GM18507 (cell line): ENCODE measurements at places on chromosomes 2 and 18.
A peak's percentile ranks its signal among the peaks of the same experiment; 100 is the strongest.

DNA sequence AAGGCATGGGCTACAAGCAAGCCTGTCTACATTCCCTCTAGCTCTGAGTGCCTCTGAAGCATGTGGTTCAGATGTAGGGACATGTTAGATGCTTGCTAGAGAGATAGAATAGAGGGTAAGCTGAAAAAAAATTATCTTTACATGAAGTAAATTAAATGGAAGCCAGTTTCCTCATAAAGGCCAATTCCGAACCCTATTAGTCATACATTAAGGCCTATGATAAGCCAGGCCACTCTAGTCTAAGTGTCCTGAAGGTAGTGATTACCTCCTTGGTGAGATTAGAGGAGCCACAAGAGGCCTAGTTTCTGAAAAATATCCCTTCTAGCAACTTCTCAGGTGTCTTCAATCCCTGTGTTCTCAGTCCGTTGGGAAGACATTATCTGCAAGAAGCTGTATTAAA, 72.4 kb upstream of the NPAS2 start:
- no peak for DNase-seq

GRCh38 chr18:12911025-12911928, 27.2 kb upstream of the PTPN2 start:
- DNase-seq = no peak

- DNase-seq = peak; percentile 33
Observed at GRCh38 chr2:7773362-7774360, 856.4 kb downstream of the RNF144A start.

GRCh38 chr18:34749721-34750120, 39.6 kb downstream of the DTNA start:
- no peak for DNase-seq

DNA sequence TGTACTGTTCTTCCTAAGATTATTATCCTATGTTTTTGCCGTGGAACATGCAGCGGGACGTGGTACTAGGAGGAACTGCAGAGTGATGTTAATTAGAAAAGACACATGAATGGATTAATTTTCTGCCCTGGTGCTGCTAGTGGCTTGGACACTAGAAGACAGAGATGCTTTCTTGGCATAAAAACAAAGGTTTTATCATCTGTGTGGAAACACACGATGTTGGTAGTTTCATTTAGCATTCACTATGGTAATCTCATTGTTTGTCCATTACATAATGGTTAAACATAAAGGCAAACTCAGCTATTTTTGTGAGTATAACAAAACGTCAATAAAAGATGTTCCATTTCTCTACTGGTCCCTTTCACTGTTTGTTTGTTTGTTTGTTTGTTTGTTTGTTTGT, 22.8 kb downstream of the COL6A3 start:
- DNase-seq = no peak

DNA sequence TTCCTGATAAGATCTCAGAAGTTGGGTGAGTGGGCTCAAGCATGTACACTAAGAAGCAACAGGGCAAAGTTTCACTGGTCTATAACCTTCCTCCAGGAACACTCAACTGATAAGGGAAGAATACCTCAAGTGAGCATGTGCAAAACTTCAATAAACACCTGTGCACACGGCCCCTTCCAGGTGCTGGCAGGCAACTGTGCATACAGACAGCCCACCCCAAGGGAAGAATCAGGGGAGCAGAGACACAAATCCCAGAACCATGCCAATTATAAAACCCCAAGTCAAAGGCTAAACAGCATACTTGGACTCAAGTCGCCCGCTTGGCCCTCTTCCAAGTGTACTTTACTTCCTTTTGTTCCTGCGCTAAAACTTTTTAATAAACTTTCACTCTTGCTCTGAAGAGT, 85.9 kb upstream of the RTN4 start:
- DNase-seq = no peak

GRCh38 chr2:231168460-231169139, 29.8 kb upstream of the ARMC9 start:
- no peak for DNase-seq

- no peak for DNase-seq
Observed at GRCh38 chr2:30255026-30255425, 23.7 kb downstream of the LBH start.

- DNase-seq = no peak
Observed at GRCh38 chr18:47936952-47937351, 6.5 kb upstream of the SMAD2 start.

- DNase-seq = no peak
Observed at GRCh38 chr2:147374423-147374811, 470.4 kb upstream of the ACVR2A start.

GRCh38 chr2:20752293-20752692, 70.6 kb downstream of the LDAH start:
- no peak for DNase-seq

GRCh38 chr2:44884677-44885076, 56.8 kb upstream of the SIX3 start:
- DNase-seq = no peak

DNA sequence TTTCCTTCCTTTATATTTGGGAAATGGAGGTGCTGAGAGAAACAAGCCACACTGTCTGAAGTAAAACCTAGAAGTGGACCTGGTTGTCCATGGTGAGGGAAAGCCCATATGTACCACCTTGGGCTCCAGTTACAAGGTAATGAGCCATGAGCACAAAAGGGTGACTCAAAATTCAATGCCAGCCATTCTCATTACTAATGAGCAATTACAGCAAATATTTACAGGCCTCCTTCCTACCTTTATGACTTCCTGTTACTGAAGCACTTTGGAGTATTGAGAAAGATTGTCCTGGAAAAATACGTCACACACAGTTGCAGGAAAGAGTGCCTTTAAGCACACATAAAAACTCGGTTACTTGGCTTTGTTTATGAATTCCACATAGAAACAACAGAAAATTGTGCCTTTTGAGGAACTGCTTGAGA, 9.1 kb downstream of the EPAS1 start:
- no peak for DNase-seq

DNA sequence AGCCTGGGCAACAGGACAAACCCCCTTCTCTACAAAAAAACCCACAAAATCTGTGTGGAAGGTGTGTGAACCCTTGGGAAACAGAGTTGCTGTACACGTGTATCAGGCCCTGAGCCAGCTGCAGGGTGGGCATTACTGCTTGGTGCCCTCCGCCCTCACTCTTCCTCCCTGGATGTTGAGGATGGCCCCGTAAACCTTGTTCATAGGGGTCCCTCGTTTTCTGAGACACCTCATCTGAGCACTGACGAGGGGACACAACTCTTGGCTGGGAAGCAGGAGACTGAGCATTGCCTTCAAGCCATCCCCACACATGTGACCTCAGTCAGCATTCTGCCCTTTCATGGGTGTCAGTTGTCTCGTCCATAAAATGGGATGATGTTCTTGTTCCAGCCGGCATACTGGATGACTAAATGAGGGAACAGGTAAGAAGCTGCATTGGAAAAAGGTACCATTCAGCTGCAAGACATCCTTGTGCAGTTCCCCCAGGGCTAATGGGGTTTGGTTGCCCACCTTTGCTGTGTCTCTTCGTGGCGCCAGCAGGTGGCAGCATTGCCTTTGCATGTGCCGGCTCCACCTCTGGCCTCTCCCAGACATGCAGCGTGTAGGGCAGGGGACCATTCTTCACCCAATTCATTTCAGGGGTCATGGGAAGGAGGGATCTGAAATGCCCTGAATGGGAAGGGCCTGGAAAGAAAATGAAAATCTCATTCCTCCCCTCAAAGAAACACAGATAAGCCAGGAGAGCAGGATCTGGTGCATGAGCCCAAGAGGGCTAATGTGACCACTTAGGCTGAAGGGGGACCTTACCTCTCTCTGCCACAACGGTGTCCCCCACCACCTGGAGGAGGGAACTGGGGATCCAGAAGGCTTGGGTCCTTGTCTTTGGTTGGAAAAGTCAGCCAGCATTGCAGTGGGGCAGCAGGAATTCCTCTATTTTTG, 36.4 kb upstream of the HAAO start:
- peak; percentile 69 for DNase-seq

DNA sequence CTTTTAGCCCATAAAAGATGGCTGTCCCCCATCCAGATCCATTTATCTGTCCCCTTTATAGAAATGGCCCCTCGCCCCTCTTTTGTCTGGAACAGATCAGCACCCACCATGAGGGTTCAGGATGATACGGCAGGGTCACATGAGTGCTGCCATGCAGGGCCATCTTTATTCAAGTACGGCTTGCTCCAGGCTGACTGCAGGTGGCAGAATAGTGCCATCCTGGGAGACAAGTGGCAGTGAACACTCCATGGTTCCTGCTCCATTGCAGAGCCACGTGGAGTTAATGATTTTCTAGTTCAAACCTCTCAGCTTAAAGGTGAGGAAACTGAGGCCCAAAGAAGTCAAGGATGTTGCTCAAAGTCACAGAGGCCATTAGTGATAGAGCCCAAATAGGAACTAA, 180.6 kb downstream of the CLIP4 start:
- DNase-seq = no peak

GRCh38 chr2:160917850-160918249, 242.4 kb upstream of the TANK start:
- no peak for DNase-seq

- no peak for DNase-seq
Observed at GRCh38 chr2:216574046-216574445, 59.2 kb upstream of the IGFBP2 start.

DNA sequence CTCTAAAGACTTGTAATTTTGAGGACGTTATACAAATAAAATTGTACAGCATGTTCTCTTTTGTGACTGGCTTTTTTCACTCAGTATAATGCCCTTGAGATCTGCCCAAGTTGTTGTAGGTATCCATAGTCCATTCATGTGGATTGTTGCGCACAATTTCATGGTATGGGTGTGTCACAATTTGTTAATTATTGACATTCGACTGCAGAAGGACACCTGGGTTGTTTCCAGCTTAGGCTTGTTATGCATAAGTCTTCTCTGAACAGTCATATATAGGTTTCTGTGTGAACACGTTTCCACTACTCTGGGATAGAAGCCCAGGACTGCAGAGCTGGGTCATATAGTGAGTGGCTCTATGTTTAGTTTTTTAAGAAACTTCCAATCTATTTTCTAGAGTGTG, 800.8 kb upstream of the SALL3 start:
- DNase-seq = no peak

DNA sequence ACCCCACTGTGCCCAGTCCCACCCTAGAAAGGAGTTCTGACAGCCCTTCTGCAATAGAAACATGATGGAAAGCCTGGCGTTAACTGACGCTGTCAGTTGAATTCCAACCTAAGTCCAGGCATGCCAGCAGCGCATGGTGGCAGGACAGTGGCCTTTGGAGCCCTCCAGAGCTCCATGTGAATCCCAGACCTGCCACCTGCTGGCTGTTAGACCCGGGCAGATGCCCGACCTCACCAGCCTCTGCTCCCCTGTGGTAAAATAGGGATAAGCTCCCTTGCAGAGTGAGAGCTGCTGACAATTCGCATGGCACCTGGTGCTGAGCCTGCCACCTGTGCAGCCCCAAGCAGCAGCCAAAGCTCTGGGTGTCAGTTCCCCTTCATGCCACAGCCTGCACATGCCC, 138.6 kb downstream of the LOXHD1 start:
- DNase-seq = no peak

DNA sequence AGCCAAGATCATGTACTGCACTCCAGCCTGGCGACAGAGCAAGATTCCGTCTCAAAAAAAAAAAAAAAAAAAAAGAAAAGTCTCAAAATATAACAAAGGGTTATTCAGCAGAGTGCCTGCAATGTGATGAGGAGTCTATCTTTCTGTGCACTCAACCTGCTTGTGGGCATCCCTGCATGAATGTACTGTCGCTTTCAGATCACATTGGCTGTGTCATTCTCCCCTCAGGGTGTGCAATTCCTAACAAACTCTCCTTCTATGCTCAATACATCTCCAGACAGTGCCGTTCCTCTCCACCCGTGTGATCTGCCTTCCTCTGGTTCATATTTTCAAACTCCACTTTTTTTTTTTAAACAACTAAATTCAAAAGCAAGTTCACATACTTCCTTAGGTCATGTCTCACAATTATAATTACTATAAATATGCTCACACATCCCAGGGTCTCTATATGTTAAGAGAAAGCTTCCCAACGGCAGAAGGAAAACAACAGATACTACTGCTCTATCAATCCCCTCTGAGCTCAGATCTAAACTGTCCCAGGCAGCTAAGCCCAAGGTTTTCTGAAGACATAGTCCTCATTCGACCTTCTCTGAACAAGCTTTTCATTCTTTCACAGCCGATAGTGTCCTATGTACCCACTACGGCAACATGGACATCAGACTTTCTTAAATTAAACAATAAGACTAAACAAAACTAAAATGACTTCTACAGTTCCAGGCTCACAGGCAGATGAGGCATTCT, 35.2 kb downstream of the PTMA start:
- DNase-seq = no peak

- DNase-seq = no peak
Observed at GRCh38 chr18:63890950-63891304, 3.4 kb downstream of the SERPINB2 start.

GRCh38 chr2:145769011-145769716, 1249.2 kb upstream of the ZEB2 start:
- DNase-seq = no peak

DNA sequence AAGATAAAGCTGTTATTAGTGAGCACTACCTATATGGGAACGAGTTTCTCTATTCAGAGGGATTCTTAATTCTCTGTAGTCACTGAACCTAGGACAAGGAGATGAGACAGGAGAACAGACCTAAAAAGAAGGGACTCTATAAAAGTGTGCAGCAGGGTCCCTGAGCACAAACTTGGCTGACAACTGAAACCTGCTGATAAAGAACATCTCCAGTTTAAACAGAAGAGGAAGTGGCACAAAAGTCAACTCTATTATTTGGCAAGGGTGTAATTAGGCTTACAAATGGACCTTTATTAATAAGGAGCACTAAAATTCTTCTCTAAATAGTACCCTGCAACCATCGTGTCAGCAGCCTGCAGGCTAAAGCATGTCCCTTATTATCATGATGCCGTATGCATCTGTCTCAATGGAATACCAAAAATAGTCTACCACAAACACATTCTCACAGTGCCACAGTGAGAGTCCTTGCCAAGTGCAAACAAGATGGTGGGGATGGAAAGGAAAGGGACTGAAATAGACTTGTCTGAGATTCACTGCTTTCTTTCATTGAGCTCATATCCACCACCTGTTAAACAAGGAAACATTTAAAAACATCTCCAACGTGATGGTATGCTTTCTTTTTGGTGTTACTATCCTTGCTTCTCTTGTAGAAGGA, 260.2 kb downstream of the INSIG2 start:
- no peak for DNase-seq

GRCh38 chr18:56579451-56579850, 58.9 kb downstream of the TXNL1 start:
- DNase-seq = no peak

- DNase-seq = no peak
Observed at GRCh38 chr18:74303936-74304335, 11.7 kb upstream of the C18orf63 start.

GRCh38 chr2:75003276-75003675, 44.8 kb downstream of the POLE4 start:
- DNase-seq = no peak

- no peak for DNase-seq
Observed at GRCh38 chr2:218782528-218782844, 539 bp downstream of the CYP27A1 start.

GRCh38 chr2:74375838-74376237, 4.3 kb downstream of the DCTN1 start:
- DNase-seq = no peak

DNA sequence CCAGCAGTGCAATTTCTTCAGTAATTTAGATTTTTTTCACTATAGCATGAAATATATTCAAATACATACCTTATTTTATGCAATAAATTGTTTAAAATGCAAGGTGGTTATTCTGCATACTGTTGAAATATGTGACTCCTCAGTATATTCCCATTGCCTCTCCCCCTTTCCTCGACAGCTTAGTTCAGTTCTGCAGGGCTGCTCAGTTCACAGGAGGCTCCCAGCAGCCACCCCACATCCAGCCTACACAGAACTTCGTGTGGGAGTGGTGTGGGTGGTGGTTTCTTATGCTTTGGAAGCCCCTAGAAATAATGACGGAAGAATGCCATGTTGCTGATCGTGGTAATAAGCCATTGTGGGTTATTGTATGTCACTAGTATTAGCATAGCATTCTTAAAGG, 79.7 kb downstream of the FAM210A start:
- DNase-seq = no peak
